ENCODE measurements at places on chromosomes 3 and 15.

GRCh38 chr15:27638958-27639357, 460.2 kb downstream of the OCA2 start:
- no peak for DNase-seq

DNA sequence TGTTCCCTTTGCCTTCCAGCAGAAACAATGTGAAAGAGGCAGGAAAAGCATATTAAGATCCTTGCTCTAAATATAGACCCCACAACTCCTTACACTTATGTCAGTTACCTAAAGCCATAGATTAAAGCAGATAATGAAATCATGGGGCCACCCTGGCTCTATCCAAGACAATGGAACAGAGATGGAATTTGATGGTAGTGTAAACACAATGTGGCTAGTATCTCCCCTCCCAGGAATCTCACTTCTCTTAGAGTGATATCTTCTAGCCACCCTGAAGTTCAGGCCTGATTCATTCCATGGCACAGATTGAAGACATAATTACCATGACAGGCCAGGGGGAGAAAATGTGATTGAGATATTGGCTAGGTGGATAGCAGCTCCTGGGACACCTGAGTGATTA, 32.6 kb downstream of the GALNT15 start:
- DNase-seq: no peak

DNA sequence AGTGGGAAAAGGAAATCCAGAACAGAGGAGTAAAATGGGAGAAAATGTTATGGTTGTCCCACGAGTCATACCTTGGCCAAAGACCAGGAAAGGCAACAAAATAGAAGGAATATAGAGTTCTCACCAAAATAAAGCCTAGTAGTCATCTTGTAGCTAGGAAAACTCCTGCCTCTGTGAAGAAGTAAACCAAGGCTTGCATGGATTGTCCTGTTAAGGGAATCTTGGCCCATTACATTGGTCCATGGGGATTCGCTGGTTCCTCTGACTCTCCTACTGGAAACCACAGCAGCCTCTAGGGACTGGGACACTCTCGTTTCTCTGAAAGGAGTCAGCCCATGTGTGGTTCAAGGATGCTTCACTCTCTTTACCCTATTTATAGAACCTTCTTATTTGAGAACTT, 62.9 kb upstream of the FNDC3B start:
- no peak for DNase-seq

- no peak for DNase-seq
Measured at GRCh38 chr3:41846850-41847249, 115.1 kb downstream of the ULK4 start.

GRCh38 chr15:62711691-62712454, 330.7 kb upstream of the TPM1 start:
- DNase-seq: peak; percentile 35

DNA sequence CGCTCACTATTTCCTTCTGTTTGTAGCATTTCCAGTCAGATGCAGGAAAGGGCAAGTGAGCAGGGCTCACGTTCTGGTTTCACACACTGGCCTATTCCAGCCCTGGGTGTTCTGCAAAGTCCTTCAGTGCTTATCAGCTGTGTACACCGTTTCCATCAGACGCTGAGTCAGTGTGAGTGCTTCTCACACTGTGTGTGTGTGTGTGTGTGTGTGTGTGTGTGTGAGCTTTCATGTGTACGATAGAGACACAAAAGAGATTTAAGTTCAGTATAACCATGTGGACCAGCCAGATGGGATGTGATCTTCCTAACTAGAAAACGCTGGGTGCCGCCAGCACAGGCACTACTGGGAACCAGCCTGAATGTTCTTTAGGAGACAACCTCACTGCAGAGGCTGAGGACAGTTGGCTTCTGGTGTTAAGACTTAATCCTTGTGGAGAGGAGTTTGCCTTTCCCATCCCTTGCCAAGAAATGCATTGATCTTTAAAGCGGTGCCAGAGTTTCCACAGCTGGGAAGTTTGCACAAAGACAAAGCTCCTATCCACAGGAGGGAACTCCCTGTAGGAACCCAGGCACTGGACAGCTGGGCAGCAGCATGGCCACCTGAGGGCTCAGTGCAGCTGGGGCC, 3.9 kb upstream of the CHSY1 start:
- no peak for DNase-seq

DNA sequence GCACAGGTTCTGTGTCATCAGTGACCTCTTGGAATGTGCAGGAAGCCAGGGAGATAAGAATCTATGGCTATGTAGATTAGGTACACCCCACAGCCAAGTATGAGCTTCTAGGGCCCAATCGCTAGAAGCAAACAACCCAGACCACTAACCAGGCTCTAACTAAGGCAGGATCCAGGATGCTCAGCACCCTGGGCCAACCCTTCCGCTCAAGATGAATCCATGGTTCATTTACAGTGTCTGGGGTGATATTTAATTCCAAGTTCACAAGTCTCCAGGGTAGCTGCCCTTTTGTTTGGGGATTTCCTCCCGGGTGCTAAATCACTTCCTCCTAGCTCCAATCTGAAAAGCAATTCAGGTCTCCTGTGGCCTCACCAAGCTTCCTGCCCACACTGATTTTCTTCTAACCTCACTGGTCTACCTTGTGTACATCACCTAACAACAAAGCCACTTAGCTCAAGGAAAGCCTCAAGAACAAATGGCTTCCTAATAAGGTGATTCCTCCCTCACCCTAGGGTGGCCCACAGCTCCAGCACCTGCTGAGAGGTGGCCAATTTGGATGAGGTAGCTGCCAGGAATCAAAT, 2.4 kb downstream of the EHD4 start:
- DNase-seq: peak; percentile 33

GRCh38 chr3:72281551-72281950, 496.6 kb upstream of the PROK2 start:
- no peak for DNase-seq

GRCh38 chr15:92883163-92883875, 16.8 kb upstream of the CHD2 start:
- DNase-seq: peak; percentile 36

GRCh38 chr15:64948916-64949315, 37.2 kb downstream of the ANKDD1A start:
- no peak for DNase-seq

DNA sequence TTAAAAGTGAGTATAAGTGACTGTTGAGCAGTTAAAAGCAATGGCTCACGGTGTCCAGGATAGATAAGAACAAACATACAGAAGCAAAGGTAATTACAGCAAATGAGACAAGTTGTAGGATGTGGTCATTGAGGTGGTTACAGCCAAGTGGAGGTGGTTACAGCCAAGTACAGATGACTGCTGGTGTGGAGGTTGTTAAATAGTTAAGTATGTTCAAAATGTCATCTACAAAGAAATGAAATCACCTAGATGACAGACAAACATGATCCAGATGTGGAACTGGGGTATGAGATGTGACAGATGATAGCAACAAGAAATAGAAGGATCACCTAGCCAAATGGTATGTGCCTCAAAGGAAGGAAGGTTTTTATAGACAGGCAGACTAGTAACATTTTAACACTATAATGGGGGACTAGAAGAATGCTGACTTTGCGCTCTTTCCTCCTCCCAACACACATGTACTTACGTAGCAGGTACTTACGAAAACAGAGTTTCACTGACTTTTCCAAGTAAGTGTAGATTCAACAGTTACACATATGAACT, 6.8 kb upstream of the ANKRD28 start:
- DNase-seq: no peak

DNA sequence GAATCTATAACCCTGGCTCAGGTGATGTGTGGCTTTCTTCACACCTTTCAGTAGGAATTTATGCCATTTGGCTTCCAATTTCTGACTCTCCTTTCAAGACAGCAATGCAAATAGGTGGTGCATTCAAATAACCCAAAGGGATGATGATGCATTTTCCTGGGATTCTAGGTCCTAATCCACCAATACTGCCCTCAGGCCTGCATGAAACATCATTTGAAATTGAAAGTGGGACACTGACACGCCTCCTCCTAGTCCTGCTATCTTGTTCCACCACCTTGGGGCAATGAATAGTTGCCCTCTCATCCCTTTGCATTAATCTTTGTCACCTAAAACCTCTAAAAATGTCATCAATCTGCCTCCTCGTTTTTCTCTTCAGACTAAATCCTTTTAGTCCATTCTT, 198.4 kb upstream of the ST8SIA2 start:
- DNase-seq: no peak

GRCh38 chr3:169029674-169030285, 633.7 kb downstream of the MECOM start:
- no peak for DNase-seq

DNA sequence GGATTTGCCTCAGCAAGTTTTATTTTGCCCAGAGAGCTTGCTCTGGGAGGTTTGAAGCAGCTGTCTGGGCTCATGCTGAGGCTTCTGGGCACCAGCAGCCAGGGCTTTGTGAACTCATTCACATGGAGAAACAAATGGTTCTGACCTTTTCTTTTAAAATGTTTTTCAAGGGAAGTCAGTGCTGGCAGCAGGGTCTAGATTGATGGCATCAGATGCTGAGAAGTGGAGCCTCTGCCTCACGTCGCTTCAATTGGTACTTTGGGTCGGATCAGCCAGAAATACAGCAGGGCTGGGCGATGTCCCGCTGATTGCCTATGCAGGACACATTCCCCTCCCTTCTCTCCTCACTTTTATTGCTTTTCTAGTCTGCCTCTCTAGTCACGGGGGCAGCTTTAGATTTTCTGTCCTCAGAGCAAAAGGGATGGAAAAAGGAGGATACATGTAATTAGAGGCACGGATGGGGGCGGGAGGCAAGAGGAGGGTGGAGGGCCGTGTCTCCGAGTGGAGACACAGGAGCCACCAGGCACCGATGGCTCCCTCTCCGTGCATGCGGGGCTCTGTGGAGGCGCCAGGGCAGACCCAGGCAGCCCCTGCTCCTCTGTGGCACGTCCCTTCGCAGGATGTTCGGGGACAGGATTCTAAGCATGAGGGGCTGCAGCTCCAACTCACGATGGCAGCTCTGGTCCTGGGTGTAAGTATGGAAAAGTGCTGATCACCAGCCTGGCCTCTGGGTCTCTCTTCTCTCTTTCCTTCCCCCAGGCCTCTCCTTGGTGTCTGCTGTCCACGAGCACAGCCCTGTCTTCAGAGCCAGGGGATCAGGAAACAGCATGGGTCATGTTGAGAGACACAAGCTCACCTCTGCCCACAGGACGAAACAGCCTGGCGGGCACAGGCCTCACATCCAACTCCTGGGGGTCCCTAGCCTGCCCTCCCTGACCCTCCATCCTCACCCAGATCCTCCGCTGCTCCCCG, 116.1 kb downstream of the FAM43A start:
- DNase-seq: no peak

- DNase-seq: no peak
Measured at GRCh38 chr15:36953346-36953745, 147.0 kb downstream of the MEIS2 start.

DNA sequence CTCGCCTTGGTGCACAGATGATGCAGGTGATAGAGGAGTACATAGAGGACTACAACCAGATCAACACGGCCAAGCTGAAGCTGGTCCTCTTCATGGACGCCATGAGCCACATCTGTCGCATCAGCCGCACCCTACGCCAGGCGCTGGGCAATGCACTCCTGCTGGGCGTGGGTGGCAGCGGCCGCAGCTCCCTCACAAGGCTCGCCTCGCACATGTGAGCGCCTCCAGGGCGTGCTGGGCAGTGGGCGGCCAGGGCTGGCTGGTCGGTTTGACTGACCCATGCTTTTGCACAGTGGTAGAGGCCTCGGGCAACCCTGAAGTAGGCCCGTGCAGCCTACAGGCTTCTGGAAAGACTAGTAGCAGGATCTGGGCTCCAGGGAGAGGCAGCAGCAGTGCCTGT, 63.3 kb downstream of the SEMA3G start:
- DNase-seq: no peak

DNA sequence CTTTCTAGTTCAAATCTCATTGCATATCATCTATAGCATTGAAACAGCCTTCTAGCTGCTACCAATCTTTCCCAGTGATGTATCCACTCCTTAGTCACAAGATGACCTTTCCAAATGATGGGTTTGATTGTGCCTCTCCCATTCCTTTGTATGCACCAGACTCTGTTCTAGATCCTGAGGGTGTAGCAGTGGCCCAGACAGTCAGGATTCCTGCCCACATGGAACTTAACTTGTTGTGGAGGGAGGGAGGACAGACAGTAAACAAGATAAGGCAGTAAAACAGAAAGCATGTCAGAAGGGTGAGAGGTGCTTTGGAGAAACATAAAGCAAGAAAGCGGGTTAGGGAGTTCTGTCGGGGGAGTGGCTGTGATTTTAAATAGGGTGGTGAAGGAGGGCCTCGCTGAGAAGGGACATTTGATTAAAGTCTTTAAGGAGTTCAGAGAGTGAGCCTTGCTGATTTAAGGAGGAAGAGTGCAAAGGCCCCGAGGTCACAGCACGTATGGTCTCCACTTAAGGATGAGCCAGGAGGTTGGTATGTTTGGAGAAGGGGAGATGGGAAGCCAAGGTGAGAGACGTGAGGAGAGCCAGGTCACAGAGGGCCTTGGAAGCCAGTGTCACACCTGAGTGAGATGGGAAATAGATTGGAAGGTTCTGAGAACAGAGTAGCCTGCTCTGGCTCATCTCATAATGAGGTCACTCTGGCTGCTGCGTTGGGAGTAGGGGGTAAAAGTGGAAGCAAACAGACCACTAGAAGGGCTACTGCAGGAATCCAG, 38.3 kb downstream of the FAM43A start:
- no peak for DNase-seq

DNA sequence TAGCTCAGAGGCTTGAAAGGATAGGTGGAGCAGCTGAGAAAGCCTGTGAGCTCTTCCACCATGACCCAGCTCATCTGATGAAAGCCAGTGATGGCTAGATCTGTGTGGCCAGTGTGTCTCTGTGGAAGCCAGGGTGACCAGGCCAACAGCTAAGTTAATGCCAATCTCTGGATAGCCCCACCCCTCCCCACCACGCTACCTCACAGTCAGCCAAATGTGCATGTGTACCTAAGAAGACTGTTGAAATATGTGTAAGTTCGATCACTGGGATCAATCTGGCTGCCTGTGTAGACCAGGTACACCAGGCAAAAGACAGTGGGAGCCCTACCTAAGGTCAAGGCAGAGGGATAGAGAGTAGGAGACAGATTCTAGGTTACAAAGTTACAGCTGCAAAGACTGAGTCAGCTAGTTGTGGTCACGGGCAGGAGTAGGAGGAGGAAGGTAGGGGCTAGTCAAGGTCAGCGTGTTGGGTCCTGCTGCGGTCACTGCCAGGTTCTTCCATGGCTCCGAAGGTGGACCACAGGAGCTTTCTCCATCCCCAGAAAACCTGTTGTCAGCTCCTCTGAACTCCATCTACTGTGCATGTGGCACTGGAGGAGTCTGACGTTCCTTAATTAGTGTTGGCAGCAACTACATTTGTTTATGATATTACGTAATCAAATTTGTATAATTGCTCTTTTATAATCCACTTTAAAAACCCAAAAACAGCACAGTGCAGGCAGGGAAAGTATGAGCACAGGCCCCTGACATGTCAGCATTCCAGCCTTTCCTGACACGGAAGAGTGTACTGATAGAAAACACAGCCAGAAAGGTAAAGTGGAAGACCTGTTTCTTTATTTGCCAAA, 318.0 kb downstream of the CLSTN2 start:
- DNase-seq: no peak

- no peak for DNase-seq
Measured at GRCh38 chr15:75721480-75721922, 8.9 kb upstream of the CSPG4 start.
